HFFc6 (cell line): ENCODE measurements at places on chromosomes 4 and X.

DNA sequence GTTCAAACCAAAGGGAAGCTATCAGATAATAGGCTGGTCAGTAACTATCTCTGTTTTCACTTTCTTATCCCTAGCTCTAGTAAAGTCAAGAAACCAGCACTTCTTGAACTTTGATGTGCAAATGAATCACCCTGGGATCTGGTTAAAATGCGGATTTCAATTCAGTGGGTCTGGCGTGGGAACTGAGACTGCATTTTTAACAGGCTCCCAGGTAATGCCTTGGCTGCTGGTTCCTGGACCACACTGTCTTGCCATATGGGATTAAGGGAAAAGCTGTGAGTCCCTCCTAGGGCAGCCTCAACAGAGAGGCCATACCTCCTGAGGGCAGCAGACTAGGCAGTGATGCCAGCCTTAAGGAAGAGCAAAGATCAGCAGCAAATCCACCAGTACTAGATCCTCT, 1.7 kb downstream of the RNF175 start:
- no peak for DNase-seq

GRCh38 chr4:175947117-175947722, 118.4 kb upstream of the WDR17 start:
- peak; percentile 20 for DNase-seq

DNA sequence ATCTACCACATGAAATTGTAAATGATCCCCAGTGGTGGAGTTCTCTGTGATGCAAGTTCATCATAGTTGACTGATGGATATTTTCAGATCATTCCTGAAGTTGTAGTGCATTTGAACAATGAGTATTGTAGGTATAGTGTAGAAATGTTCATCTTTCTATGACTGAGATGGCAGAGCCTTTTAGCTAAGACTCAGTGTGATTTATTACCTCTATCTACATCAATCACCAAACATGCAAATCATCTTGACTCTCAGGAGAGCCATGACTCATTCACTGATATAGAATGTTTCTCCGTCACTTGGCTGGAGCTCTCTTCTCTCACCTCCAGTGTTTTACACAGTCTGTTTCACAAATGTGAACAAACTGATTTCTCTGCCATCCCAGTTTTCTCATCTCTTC, 392.6 kb downstream of the IL1RAPL1 start:
- no peak for DNase-seq

GRCh38 chrX:119758731-119759247, 401 bp downstream of the SOWAHD start:
- DNase-seq: no peak

GRCh38 chr4:159107203-159107925, 4.5 kb downstream of the RAPGEF2 start:
- DNase-seq: no peak

DNA sequence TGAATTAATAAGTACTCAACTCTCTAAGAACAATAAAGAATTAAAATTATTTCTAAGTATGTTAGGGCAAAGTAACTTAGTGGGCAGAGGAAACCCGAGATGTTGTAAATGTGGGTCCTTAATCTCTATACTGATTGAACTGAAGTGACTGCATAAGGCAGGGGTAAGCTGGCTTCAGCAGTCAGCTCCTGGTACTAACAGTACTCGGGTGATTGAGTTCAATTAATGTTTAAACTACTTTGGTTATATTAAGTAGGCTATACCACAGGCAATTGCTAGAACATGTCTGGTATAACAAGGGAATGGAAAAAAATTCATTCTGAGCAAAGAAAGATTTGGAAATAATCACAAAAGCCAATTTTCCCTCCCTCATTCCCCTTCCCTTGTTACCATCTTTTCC, 90.7 kb downstream of the LNX1 start:
- DNase-seq: no peak

DNA sequence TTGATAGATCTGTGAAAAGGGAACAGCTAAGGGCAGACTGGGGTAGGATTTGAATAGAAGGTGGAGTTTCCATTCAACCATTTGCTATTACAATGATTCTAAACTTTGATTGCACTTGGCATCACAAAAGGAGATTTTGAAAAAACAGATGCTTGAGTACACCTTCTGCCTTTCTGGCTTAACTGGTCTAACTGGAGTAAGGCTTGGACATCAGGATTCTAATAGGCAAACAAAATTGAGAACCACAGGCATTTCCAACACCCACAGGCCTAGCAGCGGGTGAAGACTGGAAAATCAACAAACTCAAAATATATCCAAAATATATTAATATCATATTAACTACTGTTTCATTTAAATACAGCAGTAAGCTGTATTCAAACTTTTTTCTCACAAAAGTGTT, 1.9 kb upstream of the VEGFC start:
- DNase-seq: no peak

DNA sequence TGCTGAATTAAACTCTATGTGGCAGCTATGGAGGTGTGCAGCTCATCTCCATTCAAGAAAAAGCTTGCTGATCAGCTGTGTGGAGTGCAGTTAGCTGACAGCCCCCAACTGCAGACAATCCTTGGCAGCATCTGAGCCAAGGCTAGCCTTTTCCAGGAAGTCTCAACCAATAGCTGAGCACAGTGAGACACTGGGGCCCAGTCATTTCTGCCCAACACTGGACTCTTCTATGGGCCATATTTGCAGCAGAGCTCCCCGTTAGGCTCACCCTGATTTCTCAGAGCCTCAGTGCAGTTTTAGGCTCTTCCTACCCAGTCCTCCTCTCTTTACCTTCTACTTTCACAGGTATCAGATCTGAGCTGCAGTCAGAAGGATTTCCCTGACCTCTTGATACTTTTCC, 12.9 kb downstream of the DDX53 start:
- no peak for DNase-seq

DNA sequence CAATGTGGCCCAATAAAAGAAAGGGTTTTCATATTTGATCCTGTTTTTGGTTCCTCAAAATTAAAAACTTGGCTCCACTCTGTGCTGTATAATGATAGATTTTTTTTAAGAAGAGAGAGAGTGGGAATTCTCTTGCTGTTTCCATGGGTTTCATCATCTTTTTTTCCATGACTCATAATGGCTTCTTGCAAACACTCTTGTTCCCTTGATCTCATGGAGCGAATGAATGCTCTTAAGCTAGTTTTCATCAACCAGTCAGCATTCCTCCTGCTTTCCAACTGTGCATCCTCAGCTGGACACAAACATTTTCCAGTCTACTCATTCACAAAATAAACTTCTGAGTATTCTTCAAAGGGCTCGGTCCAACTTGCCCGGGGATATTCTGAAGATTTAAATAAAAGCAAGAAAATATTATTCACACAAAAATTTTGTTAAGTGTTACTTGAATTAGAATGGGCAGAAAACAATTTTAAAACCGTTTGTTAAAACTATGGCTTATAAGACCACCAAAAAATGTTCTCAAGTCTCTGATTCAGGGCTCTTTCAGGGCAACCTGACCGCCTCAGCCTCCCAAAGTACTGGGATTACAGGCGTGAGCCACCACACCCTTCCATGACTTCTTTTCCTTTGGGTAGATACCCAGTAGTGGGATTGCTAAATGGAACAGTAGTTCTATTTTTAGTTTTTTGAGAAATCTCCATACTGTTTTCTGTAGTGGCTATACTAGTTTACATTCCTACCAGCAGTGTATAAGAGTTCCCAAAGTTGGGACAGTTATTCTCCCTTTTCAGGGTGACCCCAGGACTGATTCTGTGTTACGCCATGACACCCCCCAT, 64.7 kb downstream of the TMEM156 start:
- peak; percentile 92 for DNase-seq

DNA sequence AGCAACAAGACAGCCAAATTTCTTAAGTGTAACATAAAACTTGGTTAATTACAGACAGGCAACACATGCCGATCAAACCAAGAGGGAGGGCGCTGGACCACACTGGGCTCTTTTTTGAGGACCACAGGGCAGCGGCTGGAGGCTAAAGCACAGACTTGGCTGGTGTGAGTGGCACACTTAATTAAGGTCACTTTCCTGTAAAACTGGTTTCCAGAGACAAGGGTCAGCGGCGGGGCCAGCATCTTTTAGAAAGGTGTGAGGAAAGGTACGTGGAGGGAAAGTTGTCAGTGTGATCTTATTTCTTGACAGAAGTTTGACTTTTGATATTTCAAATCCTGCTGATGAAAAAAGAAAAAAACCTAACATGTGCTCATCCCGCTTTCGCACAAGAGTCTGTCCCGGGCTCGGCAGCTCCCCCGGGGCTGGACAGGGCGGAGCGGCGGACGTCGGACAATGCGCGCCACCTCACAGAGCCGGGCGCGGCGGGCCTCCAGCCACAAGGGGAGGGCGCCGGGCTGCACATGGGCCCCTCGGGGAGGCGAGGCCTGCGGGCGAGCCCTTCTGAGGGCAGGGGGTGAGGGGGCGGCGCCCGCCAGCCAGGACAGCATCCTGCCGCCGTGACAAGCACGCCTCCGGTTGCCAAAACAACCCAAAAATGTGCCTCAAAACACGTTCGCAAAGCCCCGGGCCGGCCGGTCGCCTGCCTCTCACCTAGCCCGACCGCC, 660 bp upstream of the HSPA4L start:
- peak; percentile 19 for DNase-seq

DNA sequence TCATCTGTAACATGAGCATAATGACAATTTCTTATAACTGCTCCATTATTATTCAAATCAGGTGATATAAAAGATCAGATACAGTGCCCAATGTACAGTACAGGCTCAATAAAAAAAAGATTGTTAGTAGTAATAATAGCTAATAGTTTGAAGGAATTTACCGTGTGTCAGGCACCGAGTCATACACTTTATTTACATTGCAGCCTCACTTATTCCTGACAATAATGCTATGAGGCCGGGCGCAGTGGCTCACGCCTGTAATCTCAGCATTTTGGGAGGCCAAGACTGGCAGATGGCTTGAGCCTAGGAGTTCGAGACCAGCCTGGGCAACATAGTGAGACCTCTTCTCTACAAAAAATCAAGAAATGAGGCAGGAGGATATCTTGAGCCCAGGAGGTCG, 10.1 kb upstream of the MAP7D3 start:
- peak; percentile 25 for DNase-seq

- DNase-seq: peak; percentile 42
Observed at GRCh38 chr4:80153874-80154544, 43.3 kb upstream of the PRDM8 start.

- no peak for DNase-seq
Observed at GRCh38 chrX:115573185-115573584, 12.2 kb downstream of the PLS3 start.

DNA sequence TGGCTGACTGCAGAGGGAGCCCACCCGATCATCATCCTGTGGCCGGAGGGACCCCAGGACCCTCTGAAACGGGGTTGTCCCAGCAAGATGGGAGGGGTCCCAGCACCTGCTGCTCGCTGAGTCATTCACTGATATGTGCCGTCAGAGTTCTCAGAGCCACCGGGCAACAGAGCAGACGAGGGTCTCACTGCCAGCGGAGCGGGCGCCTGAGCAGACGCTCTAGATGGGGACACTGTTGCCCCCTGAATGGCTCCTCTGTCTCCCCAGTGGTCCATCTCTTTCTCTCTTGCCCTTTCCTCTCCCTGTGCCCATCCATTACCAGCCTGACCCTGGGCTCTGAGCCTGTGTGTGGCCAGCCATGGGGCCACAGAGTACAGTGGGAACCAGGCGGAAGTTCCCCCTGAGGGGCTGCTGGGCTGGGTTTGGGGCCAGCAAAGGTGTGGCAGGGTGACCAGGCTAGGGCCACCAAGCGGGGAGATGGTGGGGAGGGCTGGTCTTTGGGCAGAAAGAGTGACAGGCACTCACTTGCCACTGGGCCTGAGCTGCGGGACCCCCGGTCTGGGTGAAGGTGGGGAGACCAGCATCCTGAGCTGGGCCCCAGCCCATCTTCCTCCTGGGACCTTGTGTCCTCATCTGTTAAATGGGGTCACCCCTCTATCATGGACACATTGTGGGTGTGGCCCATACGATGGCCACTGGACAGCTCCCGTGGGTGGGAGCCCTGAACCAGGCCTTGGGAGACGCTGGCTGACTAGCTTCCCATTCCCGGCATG, 90.9 kb downstream of the HMX1 start:
- no peak for DNase-seq

GRCh38 chrX:25726539-25726938, 411.6 kb upstream of the MAGEB18 start:
- no peak for DNase-seq

DNA sequence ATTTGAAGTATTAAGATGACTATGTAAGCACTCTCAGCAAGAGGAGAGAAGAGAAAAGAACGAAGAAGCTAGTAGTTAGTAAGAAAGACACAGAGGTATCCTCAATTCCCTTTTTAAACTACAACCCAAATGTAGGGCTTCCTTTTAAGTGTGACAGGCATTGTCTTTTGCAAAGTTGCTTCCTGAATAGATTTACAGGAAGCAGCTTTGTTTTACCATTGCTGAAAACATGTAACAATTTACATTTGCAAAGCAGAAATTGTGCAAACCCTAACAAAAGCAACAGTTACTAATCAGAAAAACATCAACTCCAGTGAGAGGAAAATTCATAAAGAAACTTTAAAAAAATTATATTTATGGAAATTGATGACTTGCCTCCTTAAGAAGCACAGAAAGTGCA, 96.4 kb downstream of the FAM13A start:
- DNase-seq: no peak

GRCh38 chrX:134604701-134605311, 53.5 kb downstream of the PLAC1 start:
- no peak for DNase-seq

GRCh38 chrX:19589105-19589504, 73.8 kb upstream of the MAP3K15 start:
- no peak for DNase-seq

DNA sequence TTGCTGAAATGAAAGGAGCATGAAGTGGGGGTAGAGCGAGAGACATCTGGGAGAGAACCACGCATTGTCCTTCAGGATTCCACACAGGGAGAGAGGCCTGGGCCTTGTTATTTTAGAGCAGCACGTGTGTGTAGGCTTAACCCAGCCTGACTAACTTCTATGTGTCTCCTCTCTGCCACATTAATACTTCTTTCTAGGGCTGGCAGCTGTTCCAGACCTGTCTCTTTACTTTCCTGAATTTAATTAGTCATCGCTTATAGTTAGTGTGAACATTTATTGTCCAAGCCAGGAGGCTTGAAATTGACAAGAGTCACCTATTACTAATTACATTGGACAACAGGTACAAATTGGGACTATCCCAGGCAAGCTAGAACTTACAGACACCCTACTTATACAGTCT, 51.3 kb downstream of the SMAD1 start:
- DNase-seq: no peak

- no peak for DNase-seq
Observed at GRCh38 chr4:12975511-12975910, 508.6 kb downstream of the RAB28 start.
